ENCODE measurements at places on chromosomes 1 and 21. TPM values are rescaled to one million over a fixed set of nuclear protein-coding genes. Genes with fewer than 3 reads are reported as not detected.

Gene SPRR4
- total RNA-seq = not detected

DNA sequence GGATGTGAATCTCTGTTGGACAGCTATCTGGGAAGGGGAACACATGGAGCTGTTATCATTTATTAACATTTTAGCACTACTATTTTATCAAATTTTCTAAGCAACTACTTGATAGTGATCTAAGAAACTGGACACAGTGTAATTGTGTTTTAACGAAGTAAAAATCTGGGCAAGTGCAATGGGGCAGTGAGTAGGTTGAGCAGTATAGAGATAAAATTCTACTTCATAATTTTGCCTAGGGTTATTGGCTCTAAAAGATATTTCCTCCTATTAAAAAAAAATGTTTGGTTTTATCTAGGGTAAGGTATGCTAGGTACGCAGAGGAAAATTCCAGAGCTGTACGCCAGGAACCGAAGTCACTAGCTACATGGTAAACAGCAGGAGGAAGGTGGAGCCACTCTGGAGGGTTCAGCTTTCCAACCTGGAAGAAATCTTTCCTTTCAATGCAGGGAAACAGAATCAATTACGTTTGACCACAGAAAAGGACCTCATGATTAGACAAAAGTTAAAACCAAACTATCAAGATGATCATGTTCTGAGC lies 43.3 kb downstream of the BCAR3 start:
- DNase-seq = no peak

DNA sequence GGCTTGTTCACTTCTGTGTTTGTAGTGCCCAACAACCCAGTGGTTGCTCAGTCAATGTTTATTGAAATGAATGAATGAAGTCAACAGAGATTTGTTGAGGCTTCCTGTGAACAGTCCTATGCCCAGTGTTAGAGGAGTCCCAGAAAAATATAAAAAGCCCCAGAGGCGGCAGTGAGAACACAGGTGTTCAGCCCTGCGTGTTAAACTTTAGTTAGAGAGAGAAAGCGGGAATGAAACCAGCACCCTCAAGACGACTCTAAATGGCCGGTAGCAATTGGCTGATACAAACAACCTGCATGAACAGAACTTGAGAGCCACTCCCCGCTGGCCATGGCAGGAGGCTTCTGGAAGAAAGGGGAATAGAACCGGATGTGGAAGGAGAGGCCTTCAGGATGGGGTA lies 22.6 kb downstream of the TMEM51 start:
- DNase-seq = no peak

- peak; percentile 80 for DNase-seq
These were observed 4.5 kb downstream of the TTC24 start for GRCh38 chr1:156583821-156584622.

- DNase-seq = no peak
These were observed 62.8 kb upstream of the PDE9A start for GRCh38 chr21:42590431-42591131.

- DNase-seq = no peak
These were observed 4.8 kb upstream of the GBP2 start for GRCh38 chr1:89130716-89131115.

Gene ZFP69B
- 2.5 TPM for total RNA-seq

- no peak for DNase-seq
These were observed 1019.2 kb downstream of the TTLL7 start for GRCh38 chr1:82979593-82980236.

GRCh38 chr1:162235241-162235800 lies 141.3 kb downstream of the SPATA46 start:
- DNase-seq = no peak

DNA sequence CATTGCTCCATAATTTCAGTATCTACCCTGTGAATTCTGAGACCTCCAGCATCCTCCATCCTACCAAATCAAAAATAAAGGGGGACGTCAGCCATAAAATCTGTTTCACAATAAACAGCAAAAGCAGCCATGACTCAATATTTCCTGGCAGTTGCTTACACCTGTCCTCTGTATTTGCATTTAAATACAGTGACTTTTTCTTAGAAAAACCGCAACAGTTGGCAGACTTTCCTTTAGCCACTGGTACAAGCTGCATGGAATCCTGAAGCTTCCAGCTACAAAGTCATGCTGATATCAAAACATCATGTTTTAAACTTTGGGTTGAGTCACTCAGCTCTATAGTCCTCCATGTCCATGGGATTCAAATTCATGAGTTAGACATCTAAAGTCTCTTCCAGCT lies 278.0 kb upstream of the KAZN start:
- no peak for DNase-seq

GRCh38 chr1:222904451-222904850 lies 89.6 kb downstream of the DISP1 start:
- DNase-seq = no peak

GRCh38 chr1:74502858-74503257 lies 9.6 kb downstream of the LRRC53 start:
- DNase-seq = no peak

GRCh38 chr1:106619080-106619826 lies 437.2 kb upstream of the PRMT6 start:
- DNase-seq = no peak

Gene CATSPERE
- total RNA-seq = 3.3 TPM

Gene GTF2B
- 28.6 TPM for total RNA-seq

DNA sequence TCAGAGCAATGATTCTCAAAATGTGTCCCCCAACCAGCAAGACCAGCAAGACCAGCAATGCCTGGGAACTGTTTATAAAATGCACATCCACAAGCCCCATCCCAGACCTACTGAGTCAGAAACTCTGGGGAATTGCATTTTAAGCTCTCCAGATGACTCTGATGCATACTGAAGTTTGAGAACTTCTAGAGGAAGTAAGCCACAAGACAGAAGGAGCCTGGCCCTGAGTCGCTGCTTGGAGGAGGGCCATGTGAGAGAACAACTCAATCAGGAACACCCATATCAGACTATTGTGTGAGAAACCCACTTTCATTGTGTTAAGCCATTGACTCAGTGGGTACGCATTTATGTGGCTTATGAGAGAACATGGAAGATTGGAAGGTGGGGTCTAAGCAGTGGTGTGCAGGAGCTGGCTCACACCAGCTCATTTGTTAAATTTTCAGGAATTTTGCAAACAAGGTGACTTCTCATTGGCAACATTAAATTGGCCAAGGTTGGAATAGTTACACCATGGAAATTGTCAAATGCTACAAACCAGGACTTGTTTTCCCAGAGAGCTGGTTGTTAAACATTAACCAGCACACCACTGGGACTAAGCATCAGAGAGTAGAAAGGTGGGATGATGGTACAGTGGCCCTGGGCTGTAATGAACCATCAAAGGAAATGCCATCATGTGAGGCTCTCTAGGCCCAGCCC lies 38.9 kb downstream of the ATP1A1 start:
- DNase-seq = no peak

DNA sequence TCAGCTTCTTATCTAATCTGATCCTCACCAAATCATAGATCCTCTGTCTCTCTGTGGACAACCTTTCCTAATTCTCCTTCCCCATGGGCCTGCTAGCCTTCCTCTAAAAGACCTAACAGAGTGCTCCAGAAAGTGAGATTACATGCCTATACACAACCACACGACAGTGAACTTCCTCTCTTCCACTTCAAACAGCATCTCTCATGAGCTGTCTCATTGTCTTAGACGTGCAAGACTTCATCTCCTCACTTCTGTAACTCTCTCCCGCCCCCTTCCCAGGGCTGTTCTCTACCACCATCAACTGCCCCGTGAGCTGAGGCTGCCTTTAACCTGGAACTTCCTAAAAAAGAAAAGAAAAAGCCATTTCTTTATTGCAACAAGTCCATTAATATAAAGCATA lies 14.1 kb upstream of the A3GALT2 start:
- DNase-seq = no peak

DNA sequence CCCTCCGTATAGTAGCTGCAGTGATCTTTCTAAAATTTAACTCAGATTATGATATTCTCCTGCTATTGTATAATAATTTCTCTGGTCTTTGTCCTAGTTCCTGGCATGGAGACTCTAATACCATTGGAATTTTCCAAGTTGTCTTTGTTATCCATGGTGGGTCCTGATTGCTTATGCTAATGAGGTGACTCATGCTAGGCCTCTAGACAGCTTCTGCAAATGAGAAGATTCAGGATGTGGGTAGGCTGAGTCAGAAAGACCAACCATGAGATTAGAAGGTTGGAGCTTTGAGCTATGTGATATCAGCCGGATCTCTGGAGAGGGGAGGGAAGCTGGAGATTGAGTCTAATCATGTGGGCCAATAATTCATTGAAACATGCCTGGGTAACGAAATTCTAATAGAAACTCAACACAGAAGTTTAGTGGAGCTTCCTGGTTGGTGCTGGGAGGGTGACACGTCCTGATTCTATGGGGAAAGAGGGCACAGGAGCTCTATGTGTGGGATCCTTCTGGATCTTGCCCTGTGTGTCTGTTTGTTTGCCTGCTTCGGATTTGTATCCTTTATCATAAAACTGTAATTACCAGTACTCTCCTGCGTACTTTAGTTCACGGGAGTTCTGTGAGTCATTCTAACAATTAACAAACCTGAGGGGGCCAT lies 73.2 kb upstream of the CNIH3 start:
- DNase-seq = no peak

GRCh38 chr1:104084380-104084779 lies 334.7 kb downstream of the AMY1C start:
- no peak for DNase-seq

Gene RASSF5
- total RNA-seq = 35.5 TPM

- no peak for DNase-seq
These were observed 49.4 kb upstream of the CACNA1E start for GRCh38 chr1:181433931-181434330.

DNA sequence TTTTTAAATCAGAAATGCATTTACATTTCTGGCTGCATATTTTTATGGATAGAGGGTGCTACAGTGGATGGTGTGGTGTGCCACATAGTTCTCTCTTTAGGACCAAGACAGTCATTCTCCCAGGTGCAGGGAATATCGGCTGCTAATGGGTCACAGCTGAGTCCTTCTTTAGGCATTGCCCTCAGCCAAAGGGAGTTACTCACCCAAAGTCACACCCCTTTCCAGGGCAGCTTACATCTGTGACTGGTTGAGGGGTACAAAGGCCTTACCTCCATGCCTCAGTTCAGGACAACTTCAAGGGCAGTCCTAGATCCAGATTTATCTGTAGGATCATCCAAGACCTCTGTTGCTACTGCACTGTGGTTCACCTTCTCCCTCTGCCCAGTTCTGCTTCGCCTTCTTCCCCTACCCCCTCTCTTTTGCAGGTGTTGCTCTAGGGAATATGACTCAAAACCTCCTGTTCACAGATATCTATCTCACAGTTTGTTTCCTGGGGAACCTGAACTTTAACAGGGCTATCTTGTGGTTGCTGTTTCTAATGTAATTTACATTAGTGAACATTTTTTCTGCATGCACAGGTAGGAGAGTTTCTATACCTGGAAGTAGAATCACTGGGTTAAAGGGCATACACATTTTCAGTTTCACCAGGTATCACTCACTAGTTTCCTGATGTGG lies 413.9 kb downstream of the RPS6KC1 start:
- DNase-seq = no peak

DNA sequence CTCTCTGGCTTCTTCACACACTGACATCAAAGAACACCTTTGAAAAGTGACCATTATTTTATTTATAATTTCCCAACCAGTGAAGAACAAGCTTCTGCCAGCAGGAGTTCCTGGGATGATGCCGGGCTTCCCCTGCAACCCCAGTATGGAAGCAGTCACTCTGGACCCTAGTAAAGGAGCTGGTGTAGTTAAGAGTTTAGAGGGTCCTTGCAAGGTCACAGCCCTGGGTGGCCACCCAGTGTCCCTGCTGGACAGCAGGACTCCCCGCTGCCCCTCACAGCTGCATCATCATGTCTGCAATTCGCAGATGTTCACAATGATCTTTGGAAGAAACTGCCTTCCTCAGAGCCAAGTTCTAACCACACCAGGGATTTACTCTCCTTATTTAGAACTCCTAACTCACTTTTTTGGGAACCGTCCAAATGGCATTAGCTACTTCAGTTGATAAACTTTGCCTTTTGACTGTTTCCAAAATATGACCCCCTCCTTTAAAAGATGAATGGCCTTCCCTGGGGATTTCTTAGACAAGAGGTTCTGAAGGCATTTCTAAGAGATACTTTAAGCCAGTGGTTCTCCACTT lies 90.6 kb downstream of the HIVEP3 start:
- DNase-seq = no peak

- no peak for DNase-seq
These were observed 9.7 kb downstream of the FAF1 start for GRCh38 chr1:50950396-50950795.

DNA sequence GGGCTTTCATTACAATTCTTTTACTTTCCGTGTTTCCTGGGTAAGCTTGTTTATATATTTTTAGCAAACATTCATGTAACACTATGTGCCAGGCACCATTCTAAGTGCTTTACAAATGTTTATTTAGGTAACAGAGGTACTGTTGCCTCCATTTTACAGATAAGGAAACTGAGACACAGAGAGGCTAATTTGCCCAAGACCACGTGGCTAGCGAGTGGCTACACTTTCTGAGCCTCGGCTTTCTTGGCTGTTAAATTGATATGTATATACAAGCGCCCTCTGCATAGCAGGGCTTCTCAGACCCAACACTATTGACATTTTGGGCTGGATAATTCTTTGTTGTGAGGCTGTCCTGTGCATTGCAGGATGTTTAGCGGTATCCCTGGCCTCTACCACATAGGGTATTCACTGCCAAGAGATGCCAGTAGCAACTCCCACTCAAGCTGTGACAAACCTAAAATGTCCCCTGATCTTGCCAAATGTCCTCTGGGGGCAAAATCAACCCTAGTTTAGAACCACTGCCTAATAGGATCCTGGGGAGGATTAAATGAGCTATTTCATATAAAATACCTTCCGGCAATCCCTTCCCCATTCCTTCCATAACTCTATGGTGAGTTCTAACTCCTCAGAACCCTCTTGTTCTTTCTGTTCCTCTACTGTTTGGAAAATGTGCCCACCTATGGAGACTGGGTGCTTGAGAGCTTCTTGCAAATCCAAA lies 17.2 kb upstream of the ID3 start:
- no peak for DNase-seq

Gene TNFSF18
- total RNA-seq = not detected

- DNase-seq = peak; percentile 83
These were observed 29.1 kb downstream of the SLC19A1 start for GRCh38 chr21:45513003-45513717.

DNA sequence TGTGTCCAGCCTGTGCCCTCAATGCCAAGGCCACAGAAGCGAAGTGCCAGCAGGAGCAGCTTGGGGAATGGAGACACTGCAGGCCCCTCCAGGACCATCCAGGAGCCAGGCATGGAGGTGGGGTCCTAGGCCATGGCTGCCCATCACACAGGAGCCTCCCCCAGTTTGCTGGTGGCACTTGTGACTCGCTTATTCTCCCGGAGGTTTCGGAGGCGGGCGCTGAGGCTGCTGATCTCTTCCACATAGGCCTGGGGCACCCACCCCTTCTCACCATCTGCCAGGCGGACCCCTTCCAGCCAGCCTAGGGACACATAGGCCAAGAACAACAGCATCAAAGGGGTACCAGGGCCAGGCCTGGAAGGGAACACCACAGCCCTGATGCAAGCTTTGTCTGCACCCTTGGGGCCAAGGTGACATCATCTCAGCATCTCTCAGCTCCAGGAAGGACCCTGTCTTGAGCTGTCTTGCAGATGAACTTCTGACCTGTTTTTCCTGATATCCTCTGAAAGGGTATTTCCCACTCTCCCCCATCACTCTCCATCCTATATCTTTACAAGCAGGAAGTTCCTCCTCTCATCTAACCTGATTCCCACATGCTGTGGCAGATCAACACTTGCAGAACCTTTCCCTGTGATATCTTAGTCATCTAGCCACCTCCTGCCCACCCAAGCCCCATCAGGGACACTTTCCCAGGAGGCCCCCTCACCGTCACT lies 13.9 kb downstream of the ARHGEF19 start:
- DNase-seq = no peak

Gene ADORA3
- total RNA-seq = 5.8 TPM

Gene PLPPR4
- 5.1 TPM for total RNA-seq

- no peak for DNase-seq
These were observed 5.0 kb downstream of the ALPL start for GRCh38 chr1:21514245-21514644.

Measured in ureter (tissue), 1 donor.